ENCODE measurements at places on chromosomes 7 and 10.
A peak's percentile ranks its signal among the peaks of the same experiment; 100 is the strongest.

GRCh38 chr10:112184379-112184778 is 814 bp upstream of the GPAM start:
- peaks cover 8% of the 10 kb centered on the region for H3K36me3 ChIP-seq
- peak overlapping the region; percentile 96 for H3K27ac ChIP-seq
- peak overlapping the region; percentile 71 for H3K4me3 ChIP-seq
- peaks cover 2% of the 10 kb centered on the region for H3K27me3 ChIP-seq
- H3K4me1 ChIP-seq, result peaks cover 22% of the 10 kb centered on the region

DNA sequence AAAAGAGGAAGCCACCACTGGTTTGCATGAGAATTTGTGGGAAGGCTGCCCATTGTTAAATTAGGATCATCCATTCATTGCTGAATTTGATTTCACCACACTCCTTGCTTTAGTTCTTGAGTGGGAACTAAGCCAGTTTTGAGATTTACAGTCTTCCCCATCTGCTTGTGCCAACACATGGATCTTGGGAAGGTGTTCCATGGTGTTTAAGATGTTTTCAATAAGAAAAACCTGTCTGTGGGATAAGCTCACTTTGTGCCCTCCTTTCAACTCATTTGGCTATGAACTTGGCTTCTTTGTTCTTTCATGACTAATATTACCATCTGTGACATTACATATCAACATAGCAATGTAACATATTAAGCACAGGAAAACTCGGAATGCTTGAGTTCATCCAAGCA is 73.2 kb downstream of the INHBA start:
- no peak for DNase-seq
- no peak overlapping the region for H3K27ac ChIP-seq
- peaks cover 2% of the 10 kb centered on the region for H3K4me1 ChIP-seq
- no peak overlapping the region for H3K4me3 ChIP-seq
- no peaks in the 10 kb centered on the region for H3K27me3 ChIP-seq

DNA sequence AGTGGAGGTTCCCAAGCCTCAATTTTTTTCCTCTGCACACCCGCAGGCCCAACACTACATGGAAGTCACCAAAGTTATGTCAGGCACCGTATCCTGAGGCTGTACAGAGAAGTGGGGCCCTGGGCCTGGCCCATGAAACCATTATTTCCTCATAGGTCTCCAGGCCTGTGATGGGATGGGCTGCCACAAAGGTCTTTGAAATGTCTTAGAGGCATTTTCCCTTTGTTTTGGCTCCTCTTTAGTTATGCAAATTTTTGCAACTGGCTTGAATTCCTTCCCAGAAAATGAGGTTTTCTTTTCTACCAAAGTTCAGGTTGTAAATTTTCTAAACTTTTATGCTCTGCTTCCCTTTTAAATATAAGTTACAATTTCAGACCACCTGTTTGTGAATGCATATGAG is 365.2 kb downstream of the HGF start:
- H3K27me3 ChIP-seq, result no peaks in the 10 kb centered on the region
- H3K4me1 ChIP-seq, result no peaks in the 10 kb centered on the region
- no peak for DNase-seq

DNA sequence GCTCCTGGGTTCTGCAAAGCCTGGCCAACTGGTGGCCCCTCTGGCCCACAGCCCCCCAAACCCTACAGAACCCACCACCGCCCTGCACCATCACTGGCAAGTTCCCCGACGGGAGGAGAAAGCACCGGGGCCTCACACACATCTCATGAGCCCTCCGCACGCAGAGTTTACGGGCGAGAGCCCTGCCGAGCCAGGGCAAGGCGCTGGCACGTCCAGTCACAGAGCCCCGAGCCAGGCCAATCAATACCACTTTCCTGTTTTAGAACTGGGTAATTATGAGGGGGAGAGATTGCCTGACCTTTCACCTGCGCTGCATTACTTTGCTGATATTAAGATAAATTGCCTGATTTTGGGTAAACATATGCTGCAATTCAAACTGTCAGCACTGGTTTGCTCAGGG is 113.3 kb downstream of the EBF3 start:
- H3K27me3 ChIP-seq, result peaks cover 61% of the 10 kb centered on the region
- H3K27ac ChIP-seq, result no peak overlapping the region
- DNase-seq, result no peak
- H3K36me3 ChIP-seq, result no peaks in the 10 kb centered on the region
- no peak overlapping the region for H3K4me3 ChIP-seq
- no peaks in the 10 kb centered on the region for H3K4me1 ChIP-seq

GRCh38 chr7:133344275-133344674 is 91.4 kb downstream of the EXOC4 start:
- H3K36me3 ChIP-seq, result peaks cover 8% of the 10 kb centered on the region
- H3K27me3 ChIP-seq, result no peaks in the 10 kb centered on the region
- H3K27ac ChIP-seq, result no peak overlapping the region
- H3K4me3 ChIP-seq, result no peak overlapping the region

DNA sequence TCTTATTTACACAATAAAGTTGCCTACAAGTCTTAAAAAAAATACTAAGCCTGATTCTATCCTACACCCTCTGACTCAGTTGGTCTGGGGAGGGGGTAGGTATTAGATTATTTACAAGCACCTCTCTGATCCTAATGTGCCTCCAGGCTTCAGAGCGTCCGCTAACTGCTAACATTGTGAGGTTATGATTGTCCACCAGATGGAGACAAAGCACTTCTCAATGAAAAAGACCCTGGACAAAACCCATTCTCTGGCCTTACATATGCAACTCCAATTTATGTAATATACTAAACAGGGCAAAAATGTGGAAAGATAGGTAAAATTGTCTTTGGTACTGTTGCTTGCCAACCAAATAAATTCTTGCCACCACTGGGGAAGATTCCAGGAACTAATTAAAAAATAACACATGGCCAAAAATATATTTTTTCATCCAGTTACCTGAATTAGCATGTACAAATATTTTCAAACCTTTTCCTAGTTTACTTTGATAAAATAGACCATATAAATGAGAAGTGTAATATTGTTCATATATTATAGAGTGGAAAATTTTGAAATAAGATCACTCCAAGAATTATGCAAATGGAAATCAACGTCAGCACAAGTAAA is 92.4 kb downstream of the KIF20B start:
- H3K4me1 ChIP-seq, result peaks cover 6% of the 10 kb centered on the region
- H3K36me3 ChIP-seq, result no peaks in the 10 kb centered on the region
- H3K27ac ChIP-seq, result no peak overlapping the region
- H3K27me3 ChIP-seq, result peaks cover 35% of the 10 kb centered on the region

- no peaks in the 10 kb centered on the region for H3K36me3 ChIP-seq
- H3K27me3 ChIP-seq, result peaks cover 30% of the 10 kb centered on the region
- H3K4me1 ChIP-seq, result no peaks in the 10 kb centered on the region
- H3K4me3 ChIP-seq, result no peak overlapping the region
Observed at GRCh38 chr10:86301971-86302370, 64.6 kb downstream of the GRID1 start.

- no peak for DNase-seq
- H3K27ac ChIP-seq, result peak overlapping the region; percentile 68
- no peak overlapping the region for H3K4me3 ChIP-seq
- H3K36me3 ChIP-seq, result peaks cover 11% of the 10 kb centered on the region
- H3K27me3 ChIP-seq, result no peaks in the 10 kb centered on the region
- H3K4me1 ChIP-seq, result peaks cover 10% of the 10 kb centered on the region
Observed at GRCh38 chr10:11936389-11937152, 106.0 kb downstream of the UPF2 start.

DNA sequence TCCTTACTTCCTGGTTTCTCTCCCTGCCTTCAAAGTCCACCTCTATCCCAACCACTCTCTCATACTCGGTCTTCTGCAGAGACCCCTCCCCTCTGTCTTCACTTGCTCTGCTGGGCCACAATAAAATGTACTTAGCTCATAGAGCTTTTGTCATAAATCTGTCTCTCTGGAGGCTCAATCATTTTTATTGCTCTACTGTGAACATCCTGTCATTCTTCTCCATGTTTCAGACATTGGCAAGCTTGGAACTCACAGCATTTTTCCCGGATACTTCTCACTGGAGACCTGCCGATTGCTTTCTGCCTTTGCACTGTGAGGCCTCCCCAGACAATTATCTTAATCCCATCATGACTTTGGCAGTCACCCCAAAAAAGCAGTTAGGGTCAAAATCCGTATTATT is 192.3 kb upstream of the ZMIZ1 start:
- H3K36me3 ChIP-seq, result peaks cover 2% of the 10 kb centered on the region
- no peak overlapping the region for H3K27ac ChIP-seq
- H3K4me3 ChIP-seq, result no peak overlapping the region
- no peak for DNase-seq
